ENCODE measurements at places on chromosomes 1 and 21.

- DNase-seq = peak; percentile 16
Observed at GRCh38 chr1:89451011-89451410, 73.6 kb upstream of the LRRC8B start.

- no peak for DNase-seq
Observed at GRCh38 chr1:199733125-199733524, 294.4 kb upstream of the NR5A2 start.

DNA sequence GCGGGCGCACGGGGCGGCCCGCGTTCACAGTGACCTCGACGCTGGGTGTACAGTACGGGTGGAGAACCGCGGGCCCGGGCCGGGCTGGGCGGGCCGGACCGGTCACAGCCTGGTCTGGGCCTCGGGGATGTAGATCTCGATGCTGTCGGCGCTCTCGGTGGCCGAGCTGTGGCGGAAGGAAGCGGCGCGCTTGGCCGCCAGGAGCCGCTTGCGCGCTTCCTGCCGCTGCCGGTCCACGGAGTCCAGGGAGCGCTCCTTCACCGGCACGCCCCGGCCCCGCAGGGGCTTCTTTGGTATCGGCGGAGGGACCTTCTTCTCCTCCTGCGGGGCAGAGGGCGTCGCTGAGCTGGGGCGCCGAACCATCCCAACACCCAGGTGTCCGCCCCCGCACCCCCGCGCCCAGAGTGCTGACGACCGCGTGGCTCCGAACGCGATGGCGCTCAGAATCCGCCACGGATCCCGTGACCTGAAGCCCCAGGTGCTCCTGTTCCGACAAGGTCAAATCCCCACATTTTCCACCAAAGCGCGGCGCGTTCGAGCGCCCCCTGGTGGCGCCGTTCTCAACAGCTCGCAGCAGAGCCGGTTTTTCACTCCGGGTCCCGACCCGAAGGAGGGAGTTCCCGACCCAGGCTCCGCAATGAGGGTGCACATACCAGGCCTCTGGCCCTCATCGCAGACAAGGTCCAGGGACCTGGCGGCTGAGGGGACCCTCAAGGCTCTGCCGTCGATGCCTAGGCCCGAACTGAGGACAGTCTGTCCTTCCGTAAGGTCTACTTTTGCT, 6.6 kb upstream of the SMIM12 start:
- DNase-seq = peak; percentile 91

DNA sequence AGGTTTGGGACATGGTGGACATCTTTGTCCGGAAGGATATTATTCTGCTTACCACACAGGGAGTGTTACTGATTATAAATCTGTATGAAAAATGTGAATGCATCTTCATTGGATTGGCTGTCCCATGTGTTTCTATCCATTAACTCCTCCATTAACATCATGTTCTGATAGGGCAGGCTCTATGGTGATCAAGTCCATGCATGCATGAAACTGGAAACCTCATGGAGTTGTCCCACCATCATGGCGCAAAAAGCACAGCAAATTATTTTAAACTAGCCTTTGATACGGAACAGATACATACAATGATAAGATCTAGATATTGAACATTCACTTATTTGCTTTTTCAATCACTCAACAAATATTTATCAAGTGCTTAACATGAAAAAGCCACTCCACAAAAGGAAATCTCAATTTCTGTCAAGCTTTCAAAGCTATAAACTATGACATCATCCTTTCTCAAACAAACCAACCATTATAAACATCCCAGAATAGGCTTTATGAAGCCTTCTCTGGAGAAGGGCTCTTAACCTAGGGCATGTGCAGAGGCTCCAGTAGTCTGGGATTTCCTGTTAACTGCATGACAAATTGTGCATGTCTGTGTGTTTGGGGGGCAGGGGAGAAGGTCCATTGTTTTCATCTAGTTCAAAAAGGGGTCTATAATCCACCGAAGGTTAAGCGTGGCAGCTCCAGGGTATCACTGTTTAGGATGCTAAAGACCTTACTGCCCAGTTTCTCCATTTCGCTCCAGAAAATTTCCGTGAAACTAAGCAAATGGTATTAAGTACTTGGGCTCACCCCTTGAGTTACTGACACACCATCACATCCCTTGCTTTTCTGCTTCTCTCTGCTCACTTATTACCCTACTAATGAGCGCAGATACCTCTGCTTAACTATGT, 46.1 kb downstream of the ADAMTS1 start:
- no peak for DNase-seq

- DNase-seq = peak; percentile 34
Observed at GRCh38 chr1:224433701-224434672, 610 bp downstream of the WDR26 start.

GRCh38 chr1:89037186-89037585, 14.5 kb upstream of the GBP3 start:
- DNase-seq = no peak

DNA sequence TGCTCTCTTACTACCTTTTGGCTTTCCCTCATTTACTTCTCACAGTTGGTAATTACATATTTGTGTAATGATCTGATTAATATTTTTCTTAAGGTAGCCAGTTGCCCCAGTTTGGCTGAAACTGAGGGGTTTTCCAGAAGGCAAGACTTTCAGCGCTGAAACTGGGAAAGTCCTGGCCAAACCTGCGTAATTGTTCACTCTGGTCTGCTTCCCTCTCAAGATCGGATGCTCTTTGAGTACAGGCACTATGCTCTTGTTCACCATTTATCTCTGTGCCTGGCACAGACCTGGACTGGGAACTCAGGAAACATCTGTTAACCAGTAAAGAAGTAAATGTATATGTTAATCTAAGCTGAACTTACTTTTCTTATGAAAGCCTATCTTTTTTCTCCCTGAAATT, 209.6 kb upstream of the HOOK1 start:
- DNase-seq = no peak

GRCh38 chr1:160189649-160190625, at the start of gene CASQ1:
CASQ1 (plus strand) TSS chr1:160190575; CDS start chr1:160190752, 177 bp downstream.
- DNase-seq = peak; percentile 43

- no peak for DNase-seq
Observed at GRCh38 chr1:234733427-234733826, 123.4 kb upstream of the IRF2BP2 start.

DNA sequence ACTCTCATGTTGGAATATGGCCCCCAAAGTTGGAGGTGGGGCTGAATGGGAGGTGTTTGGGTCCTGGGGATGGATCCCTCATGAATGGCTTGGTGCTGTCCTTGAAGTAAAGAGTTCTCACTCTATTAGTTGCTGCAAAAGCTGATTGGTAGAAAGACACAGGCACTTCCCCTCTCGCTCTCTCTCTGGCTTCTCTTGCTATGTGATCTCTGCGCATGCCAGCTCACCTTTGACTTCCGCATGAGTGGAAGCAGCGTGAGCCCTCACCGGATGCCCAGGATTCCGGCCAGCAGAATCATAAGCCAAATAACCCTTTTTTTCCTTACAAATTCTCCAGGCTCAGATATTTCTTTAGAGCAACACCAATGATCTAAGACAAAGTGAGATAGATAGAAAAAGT, 20.9 kb upstream of the CCSAP start:
- DNase-seq = no peak

GRCh38 chr1:167512046-167512654, 6.2 kb downstream of the CD247 start:
- DNase-seq = no peak

GRCh38 chr1:241964550-241965282, 7.1 kb downstream of the BECN2 start:
- no peak for DNase-seq

GRCh38 chr1:15277447-15277838, 30.4 kb downstream of the FHAD1 start:
- no peak for DNase-seq

DNA sequence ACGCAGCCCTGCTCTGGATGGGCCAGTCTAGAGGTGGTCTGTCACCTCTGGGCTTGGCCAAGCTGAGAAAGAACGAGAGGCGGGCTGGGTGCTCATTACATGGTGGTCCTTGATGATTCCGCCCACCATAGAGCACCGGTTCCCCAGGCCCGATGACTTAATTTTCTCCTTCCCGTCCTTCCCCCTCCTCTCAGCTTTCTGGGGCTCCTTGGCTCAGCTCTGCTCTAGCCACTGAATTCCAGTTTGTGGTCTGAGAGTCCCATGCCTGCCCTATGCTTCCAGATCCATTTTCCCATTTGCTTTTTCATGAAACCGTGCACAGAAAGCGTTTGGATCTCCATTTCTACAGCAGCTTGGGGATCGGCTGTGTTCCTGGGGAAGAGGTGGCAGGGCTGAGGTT, 318.5 kb upstream of the C1orf174 start:
- no peak for DNase-seq

DNA sequence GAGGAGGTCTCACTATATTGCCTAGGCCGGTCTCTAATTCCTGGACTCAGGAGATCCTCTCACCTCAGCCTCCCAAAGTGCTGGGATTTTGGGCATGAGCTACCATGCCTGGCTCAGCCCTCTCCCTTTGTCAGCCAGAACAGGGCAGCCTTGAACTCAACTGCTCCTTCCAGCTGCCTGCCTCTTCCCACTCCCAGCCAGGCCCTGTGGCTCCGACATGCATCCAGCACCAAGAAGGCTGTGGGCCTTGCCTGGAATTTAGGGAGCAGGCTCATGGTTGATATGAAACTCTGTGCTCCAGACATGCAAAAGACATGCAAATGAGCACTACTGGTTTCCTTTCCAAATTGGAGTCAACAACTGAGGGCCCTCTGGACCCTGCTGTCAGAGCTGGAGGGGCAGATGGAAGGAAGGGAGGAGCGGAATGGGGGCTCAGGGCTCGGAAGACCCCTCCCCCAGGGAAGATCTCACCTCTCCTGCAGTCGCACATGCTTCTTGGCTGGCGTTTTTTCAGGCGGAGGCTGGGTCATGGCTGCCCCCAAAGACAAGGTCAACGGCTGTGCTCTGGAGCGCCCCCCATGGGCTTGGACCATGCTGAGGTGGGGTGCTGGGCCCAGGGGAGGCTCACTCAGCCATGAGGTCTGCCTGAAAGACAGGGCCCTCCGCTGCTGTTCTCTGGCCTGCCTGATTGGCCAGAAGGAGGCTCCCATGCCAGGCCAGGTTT, 1.4 kb downstream of the PTPN7 start:
- no peak for DNase-seq

GRCh38 chr1:89332461-89332860, 31.4 kb upstream of the GBP6 start:
- no peak for DNase-seq

GRCh38 chr1:61083013-61083806, 849 bp downstream of the NFIA start:
- peak; percentile 68 for DNase-seq

- no peak for DNase-seq
Observed at GRCh38 chr1:23356471-23357137, 12.5 kb upstream of the HNRNPR start.

DNA sequence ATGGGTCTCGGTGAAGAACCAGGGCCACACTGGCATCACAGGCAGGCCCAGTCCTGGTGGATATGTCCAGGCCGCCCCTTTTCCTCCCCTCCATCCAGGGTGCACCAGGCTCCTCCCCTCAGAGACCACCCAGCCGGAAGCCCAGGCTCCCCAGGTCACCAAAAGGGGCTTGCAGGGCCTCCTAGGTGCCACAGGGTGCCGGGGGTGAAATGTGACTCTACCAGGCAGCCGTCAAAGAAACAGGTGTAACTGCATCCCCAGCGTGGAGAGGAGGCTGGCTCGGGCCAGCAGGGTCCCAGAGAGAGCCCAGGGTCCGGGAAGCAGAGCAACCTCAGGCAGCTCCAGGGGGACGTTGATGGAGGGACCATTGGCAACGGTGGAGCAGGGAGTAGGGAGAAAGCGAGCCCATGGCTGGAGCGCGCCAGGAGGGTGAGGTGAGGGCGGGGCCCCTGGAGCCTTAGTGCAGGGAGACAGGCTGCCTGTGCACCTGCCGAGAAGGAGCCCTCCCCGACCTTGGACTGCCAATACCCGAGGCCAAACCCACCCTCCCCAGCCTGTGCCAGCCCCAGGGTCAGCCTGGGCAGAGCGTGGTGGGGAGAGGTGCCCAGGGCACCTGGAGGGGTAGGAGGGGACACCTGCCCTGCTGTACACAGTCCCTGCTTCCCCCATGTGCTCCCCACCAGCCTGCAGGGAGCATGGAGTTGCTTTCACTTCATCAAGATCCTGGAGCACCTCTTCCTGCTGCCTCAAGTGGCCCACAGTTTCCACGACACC, 48.3 kb upstream of the POFUT2 start:
- no peak for DNase-seq

DNA sequence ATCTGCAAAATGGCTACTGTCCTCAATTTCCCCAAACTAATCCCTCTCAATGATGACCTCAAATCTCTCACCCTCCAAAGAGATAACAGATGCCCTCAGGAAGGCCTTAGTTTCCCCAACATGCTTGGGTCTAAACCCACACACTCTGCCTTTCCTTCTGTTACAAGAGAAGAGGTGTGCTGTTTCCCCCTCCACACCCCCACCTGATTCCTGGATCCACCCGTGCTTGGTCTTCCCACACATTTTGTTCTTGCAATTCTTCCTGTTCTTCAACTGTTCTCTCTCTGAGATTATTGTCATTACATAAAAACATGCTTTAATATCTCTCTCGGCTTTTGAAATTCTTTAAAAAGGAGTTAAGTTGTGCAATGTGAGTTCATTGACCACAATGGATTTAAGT, 5.7 kb upstream of the CBR3 start:
- DNase-seq = no peak

GRCh38 chr1:104878203-104878909, 1128.7 kb downstream of the AMY1C start:
- no peak for DNase-seq

DNA sequence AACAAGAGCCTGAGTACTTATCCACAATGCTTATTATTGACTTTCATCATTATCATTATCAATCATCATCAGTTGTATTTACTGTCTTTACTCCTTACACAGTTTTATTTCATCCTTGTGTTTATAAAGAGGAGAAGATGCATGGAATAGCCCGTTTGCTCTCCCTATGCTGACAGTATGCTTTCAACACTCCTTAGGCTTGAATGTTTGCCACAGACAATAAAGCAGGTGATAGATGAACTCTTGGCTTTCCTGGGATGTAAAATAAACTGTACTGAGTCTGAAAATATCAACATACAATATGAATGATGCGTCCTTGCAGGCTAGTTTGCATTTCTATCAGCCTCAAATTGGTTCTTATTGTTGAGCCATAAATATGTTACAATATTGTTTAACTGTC, 891.8 kb upstream of the NCAM2 start:
- DNase-seq = no peak

GRCh38 chr1:50527249-50527986, 104.2 kb upstream of the DMRTA2 start:
- DNase-seq = no peak

DNA sequence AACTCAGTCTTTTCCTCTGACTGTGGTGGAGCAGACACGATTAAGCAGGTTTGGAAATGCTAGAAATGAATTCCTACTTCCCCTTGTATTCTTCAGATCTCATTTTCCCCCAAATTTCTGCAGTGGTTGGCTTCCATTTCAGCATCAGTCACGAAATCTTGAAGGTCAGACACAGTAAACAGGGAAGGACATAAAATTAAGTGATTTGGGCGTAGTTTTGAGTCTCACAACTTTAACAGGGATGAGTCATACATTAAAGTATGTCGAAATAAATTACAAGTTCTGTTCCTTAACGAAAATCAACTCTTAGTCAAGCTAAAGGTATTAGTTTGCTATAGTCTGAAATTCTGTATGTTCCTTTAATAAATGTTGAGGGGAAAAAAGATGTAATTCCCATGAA, 61.1 kb downstream of the HNRNPR start:
- DNase-seq = peak; percentile 9
